ENCODE measurements at places on chromosomes 1 and 21.

GRCh38 chr1:150362721-150363425, 1.1 kb upstream of the RPRD2 start:
- DNase-seq: peak; percentile 18

DNA sequence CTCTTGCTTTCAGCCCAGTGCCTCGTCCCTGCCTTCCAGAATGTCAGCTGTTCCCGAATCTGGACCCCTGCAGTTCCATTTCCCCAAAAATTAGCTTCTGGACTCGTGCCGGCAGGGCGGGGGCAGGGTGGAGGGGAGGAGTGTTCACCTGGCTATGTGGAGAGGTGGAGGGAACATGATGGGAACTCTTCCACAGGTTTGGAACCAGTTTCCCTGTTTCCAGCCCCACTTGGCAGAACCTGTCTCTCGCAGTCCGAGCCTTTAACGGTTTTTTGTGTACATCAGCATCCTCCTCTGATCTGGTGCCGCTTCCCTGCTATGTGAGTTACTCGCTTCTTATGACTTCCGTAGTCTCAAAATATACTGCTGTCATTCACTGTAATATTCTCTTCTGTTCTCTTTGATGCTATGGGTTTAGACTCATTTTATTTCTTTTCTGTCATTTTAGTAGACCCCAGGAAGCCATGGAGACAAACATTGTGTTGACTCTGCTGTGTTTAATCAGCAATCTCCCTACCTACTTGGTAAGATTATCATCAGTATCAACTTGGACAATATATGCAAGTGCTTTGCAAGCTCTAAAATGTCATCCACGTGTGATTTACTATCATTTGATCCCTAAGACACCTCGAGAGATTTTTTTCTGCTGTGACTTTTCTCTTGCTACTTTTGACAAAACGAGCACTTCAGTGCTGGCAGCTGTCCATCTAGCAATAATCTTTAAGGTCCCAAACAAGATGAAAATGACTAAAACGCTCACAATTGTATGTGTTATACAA, 33.3 kb upstream of the HNRNPU start:
- no peak for DNase-seq

DNA sequence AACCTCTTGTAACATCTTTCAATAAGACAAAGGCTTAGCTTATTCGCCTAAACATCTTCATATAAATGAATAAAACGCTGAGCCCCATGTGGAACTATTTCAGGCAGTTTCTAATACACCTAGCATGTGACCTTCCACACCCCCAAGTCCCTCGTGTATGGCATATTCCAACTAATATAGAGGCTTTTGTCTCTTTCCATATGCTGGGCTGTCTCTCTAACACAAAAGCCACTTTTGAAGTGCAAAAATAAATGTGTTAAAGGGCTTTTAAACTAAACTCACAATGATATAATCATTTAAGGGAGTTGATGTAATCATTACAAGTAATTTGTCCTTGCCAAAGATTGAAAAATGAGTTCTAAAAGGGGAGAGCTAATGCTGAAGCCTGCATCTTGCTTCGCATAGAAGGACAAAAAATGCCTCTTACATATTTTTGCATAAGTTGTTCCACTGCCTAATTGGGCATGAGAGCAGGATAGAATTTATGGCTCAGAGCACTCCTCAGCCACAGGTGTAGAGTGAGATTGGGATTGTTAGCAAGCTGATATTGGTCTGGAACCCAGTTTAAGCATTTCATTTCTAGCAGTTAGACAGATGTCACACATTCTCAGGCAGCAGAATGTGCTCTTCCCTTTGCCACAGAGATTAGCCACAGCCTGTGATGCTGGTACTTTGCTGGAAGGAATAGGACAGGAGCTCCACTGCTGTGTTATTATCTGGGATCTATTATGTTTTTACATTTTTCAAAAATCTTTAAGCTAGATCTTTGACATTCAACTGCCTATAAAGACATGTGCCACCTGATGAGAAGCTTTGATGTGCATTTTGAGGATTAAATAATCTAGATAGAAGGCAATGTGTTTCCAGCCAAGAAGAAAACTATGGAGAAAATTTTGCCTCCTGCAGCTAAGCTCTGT, 1044.4 kb downstream of the ADGRL2 start:
- DNase-seq: no peak

DNA sequence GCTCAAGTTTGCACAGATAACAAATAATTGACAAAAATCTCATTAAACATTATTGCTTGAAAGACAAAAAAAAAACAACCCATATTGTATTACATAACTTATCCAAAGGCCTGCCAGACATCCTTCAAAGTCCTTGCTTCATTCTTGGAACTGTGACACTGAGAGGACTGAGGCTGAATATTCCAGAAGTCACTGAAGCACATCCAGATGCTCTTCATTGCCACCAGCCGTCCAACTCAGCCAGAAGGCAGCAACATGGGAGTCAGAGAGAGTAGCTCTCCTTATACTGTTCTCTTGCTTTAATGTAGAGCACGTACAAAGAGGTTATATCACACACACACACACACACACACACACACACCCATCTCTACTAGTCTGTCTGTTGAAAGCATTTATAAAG, 755.0 kb downstream of the LTN1 start:
- DNase-seq: no peak

GRCh38 chr21:44912158-44912473, 8.6 kb downstream of the ITGB2 start:
- no peak for DNase-seq

DNA sequence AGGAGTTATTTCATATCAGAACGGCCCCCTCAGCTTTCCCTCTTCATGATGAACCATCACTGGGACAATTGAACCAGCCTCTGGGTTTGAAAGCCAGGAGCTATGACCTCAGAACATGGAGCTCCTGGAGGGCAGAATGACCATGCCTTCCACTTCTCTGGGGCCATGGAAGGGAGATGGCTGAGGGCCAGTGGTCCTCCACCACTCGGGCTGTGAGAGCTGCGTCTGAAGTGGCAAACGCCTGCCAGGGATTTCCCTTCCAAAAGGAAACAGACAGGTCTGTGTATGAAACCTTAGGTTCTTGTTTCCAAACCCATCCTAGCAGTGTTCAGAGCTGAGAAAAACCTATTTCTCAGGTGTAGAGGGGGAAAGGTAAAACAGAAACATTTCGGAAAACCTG, 22.5 kb downstream of the PKP1 start:
- no peak for DNase-seq

DNA sequence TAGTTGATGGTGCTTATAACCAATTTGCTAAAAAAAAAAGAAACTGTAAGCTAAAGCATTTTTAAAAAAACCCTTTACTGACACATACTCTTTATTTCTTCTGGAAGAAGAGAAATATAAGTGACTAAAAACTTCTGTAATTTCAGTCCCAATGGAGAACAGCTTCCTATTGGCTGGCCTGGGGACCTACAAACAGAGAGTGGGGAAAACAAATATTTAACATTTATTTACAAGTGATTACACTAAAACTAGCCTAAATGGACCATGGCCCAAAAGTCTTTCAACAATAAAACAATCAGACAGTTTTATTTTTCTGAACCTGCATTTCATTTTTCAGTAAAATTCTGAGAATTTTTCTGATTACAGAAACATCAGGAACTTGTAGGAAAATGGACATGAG, 15.2 kb downstream of the TARBP1 start:
- no peak for DNase-seq

- DNase-seq: no peak
These were observed 34.9 kb downstream of the VANGL1 start for GRCh38 chr1:115676498-115677181.

All from left lung (tissue), 14 donors.